ENCODE measurements at places on chromosomes 3 and 15.

DNA sequence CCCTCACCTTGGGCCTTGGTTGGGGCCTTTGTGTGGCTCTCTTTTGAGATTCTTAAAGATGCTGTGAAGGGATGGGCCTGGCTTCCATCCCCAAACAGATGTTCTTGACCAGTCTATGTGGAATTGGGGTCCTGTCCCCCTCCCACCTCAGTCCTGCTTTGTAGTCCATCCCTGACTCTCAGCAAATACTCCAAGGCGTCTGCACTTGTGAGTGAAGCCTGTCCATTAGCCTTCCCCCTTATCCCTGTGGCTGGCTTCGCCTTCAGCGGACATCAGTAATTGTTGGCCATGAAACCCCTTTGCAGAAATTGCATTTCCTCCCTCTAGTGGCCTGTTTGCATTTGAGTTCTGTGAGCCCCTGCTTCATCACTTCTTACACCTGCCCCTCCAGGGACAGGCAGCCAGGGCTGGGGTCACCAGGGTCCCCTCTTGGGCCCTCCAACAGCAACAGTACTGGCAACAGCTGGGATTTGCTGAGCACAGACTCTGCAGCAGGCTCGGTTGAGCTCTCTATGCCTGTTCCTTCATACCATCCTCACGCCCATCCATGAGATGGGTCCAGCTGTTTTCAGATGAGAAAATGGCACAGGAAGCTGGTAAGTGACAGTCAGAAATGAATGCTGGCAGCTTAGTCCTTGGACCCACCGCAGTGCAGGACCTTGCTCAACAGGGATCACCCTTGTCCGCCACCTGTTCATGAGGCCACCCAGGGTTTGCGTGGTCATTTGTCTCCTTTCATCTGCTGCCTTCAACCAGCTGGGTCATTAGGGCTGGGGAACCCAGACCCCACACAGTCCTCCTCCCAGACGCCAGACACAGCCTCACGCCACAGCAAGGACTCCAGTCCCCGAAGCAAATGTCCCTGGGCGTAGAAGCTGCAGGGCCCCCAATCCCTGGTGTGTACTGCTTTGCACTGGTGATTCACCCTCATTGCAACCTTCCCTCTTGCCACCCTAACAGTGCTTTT lies 8.9 kb upstream of the LRRK1 start:
- no peak for DNase-seq

- DNase-seq = no peak
Measured at GRCh38 chr3:105608623-105609022, 241.9 kb downstream of the ALCAM start.

DNA sequence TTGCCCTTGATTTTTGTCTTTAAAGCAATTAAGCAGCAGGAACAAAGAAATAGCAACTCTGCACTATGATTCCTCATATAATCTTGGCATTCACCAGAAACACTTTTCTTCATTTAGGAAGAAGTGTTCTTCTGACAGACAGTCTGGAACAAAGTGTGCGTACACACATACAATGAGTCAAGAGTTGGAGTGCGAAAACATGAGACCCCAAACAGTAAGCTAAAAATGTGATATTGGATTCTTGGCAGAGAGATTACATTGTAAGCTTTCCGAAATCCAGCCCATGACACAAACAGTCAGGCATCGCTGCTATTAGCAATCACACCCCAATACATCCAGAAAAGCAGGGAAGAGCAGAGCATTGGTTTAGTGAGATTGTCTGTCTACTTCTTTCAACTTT lies 306.7 kb upstream of the TBC1D5 start:
- DNase-seq = no peak

- no peak for DNase-seq
Measured at GRCh38 chr3:71048948-71049347, 534.6 kb downstream of the FOXP1 start.

GRCh38 chr3:106006571-106006970 lies 137.8 kb upstream of the CBLB start:
- DNase-seq = no peak

DNA sequence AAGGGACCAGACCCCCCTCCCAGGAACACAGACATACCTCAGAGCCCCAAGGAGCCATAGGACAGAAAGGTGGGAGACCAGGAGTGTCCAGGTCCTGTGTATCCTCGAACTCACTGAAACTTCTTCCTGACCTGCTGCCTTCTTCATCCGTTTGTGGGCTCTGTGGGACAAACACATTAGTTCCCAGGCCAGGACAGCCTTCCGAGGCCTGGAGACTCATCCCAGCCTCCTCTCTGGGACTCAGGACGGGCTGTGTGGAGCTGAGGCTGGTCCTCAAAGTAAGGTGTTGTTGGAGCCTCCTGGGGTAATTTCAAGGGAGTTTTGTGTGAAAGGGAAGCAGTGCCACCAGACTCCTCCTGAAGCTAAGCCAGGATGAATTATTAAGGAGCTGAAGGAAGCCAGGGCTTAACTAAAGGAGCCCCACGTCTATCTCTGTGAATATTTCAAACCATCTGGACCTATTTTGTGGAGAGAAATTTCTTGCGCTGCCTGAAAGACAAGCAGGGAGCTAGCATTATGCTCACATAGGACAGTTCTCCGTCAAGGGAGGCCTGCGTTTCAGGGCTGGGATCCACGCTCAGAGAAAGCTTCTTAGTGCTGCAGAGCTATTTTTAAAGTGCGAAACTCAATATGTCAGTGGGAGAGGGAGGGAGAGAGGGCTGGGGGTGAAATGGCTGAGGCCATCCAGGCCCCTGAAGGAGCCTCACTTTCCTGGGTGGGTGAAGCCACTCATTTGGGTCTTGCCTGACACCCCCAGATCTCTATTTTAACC lies 29.8 kb upstream of the PLA2G4E start:
- no peak for DNase-seq

DNA sequence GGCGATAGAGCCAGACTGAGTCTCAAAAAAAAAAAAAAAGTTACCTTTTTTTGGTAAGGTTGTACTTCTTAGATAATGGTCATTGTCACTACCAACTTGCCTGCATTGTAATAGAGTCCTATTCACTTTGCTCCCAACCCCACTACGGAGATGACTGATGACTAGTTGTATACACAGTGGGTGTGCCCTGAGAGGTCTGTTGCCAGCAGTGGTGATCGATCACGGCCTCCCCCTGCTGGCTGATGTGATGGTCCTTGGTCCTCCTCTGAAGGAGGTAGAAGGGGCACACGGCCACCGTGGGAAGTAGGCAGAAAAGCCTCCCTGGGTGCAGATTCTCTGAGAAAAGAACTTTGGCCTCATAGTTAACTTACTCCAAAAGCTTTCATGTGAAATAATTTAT lies 10.7 kb downstream of the GCNT3 start:
- DNase-seq = peak; percentile 55

- DNase-seq = no peak
Measured at GRCh38 chr3:167304077-167304476, 76.0 kb downstream of the ZBBX start.

- no peak for DNase-seq
Measured at GRCh38 chr3:49727154-49727923, 3.6 kb upstream of the GMPPB start.

- DNase-seq = no peak
Measured at GRCh38 chr3:99918715-99919114, 101.1 kb downstream of the CMSS1 start.

DNA sequence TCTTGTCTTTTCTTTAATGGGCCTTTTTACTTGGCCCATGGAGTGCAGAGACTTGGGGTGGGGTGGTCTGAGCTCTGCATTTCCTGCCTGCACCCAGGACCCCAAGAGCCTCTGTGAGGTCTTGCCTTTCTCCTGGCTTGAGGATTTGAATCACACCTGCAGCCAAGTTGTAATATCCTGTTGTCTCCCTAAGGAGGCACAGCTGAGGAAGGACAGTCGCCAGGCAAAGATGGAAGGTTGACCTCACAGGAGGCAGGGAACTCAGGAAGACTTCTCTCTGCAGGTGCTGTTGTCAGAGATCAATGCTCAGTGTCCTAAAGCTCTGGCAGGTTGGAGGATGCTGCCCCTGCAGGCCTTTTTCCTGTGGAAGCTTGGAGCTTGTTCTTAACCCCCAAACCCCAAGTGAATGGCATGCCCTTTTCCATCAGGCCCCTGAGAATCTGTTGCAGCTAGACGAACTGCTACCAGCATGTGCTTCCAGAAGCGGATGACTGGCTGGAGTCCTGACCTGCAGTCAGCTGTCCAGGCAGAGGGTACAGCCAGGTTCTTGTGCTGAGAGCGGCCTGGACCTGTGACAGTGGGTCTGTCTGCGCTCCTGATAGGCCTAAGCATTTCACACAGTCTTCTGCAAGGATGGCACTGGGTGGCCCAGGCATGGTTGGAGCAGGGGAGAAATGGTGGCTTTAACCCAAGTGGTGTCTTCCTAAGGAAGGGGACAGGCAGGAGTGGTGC lies 120.0 kb downstream of the EEFSEC start:
- DNase-seq = no peak

DNA sequence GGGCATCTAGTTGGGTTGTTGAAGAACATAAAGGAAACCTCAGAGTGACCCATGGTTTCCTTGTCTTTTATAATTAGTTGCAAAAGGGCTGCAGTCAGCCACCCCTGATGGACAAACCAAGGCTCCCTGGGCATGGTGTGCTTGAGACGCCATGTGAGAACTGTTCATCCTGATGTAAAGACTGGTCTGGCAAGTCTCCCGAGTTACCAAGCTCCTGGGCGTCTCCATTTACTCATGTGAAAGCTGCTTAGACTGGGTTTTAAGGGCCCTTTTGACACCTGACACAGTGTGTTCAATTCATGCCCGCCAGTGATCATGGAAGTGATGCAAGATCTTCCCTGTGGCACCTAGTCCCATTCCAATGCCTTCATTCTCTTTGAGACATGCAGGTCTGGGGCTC lies 49.4 kb downstream of the GRK7 start:
- DNase-seq = no peak
